ENCODE measurements at places on chromosomes 4 and X. TPM values are rescaled to one million over a fixed set of nuclear protein-coding genes. Genes with fewer than 3 reads are reported as not detected.

GRCh38 chr4:31291238-31291637, 571.1 kb downstream of the PCDH7 start:
- no peak for DNase-seq

Gene TCEAL2
- not detected for total RNA-seq

Gene SSX2
- total RNA-seq, result not detected

GRCh38 chr4:128793859-128794672, 15.4 kb upstream of the JADE1 start:
- no peak for DNase-seq

GRCh38 chrX:19743386-19743785, 144.0 kb downstream of the SH3KBP1 start:
- no peak for DNase-seq

DNA sequence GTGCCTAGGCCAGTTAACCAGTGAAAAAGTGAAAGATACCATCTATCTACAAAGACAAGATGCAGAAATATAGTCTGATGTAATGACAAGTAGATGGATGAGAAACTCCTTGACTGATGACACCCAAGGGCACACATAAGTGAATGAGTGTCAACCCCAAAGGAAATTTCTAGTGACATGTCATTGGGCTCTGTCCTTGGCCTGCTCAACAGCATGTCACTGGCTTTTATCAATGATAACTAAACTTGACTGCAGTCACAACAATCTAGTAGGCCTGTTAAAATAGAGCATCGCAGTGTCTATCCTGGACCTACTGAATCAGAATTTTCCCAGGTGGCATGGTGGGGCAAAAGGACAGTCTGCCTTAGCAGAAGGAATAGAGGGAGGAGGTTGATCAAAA, 155.8 kb downstream of the TSPAN5 start:
- DNase-seq, result no peak

DNA sequence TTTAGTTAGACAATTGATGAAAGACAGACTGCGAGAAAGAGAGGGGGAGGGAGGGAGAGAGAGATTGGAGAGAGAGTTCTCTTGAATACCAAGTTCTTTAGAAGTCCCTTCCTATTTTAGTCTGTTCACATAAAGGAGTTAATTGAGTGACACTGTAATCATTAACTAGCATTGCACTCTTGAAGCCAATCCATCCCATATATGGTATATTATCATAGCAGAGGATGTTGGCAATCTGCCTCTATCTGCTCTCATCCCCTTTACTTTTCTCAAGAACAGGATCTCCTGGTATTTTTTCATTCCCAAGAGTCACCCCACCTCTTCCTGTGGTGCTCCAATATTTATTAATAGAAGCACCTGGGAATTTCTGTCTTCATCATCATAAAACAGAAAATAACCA, 959.6 kb upstream of the NDST4 start:
- no peak for DNase-seq

DNA sequence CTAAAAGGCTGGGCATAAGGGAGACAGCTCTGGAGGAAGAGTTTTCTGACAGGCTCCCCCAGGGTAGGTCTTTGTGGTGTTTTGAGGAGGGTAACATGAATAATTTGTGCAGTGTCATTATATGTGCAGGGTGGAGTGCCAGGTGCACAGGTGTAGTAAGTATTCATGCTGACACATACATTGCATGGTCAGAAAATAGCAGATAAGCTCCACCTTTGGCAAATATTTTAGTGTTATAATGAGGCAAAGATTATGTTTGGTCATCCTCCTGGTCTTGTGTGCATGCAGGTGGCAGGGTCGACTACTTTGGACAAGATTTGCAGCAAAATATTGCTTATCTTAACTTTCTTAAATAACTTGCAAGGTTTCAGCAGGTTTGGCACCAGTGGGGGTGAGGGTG, 910.4 kb upstream of the PCDH10 start:
- DNase-seq, result no peak

Gene SMIM10L2A
- total RNA-seq, result 1.5 TPM

Gene MTNR1A
- total RNA-seq, result 0.84 TPM

- DNase-seq, result no peak
These were observed 224.1 kb downstream of the NLGN4X start for GRCh38 chrX:6004529-6004928.

DNA sequence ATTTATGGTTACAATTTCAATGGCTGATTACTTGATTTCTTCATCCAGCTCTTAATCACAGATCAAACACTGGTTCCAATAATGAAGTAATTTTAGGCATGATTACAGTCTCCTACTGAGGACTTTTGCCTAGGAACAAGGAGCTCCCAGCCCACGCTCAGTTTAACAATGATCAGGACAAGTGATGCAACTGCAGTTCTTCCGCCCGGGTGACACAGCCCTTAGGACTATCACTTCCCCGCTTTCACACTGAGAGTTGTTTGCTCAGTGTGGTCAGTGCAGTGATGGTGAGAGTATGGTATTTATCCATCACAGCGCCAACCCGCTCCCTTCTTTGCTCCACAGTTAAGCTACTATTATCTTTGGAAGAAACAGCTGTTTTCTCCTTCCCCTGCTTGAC, 203.2 kb upstream of the MBNL3 start:
- DNase-seq, result no peak

GRCh38 chrX:2468261-2469195, 32.2 kb downstream of the DHRSX start:
- DNase-seq, result no peak

DNA sequence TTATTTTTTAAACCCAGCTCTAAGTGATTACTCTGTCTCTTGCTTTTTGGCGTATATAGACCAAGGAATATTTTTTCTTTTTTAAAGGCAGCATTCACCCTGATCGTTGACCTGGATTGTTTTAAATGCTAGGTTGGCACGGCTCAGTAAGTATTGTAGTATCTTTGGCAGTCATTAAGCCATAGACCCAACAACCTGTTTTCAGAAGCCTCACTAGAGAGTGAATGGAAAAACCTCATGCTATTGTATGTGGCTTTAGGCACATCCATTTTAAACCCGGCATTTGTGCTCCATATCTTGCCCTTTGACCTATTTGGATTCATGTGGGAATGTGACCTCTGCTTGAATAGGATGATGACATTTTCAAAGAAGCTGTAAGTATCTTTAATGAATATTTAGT, 183.9 kb downstream of the SNCA start:
- DNase-seq, result no peak

DNA sequence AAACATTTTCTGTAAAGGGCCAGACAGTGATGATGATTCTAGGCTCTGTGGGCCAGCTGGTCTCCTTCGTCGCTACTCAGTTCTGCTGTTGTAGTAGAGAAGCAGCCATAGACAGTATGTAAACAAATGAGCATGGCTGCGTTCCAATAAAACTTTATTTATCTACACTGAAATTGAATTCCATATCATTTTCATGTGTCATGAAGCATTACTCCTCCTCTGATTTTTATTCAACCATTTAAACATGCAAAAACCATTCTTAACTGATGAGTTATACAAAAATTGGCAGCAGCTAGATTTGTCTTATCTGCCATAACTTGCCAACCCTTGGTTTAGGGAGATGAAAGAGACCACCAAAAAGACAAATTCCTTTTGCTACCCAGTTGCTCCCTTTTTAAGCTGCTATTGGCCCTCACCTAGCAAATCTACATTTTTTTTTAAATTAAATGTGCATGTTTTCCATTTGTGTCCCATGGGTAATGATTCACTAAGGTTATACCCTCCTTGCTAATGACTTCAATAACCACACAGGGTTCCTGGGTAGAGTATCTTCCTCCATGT, 309.9 kb downstream of the DHX15 start:
- no peak for DNase-seq

DNA sequence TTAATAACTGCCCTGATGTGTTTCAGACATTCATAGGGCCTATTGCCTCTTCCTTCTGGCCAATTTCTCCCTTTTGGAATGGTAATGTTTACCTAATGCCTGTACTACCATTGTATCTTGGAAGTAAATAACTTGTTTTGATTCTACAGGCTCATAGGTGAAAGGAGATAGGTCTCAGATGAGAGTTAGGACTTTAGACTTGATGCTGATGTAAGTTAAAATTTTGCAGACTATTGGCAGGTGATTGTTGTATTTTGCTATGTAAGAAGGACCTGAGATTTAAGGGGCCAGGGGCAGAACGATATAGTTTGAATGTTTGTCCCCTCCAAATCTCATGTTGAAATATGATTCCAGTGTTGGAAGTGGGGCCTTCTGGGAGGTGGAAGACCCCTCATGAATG, 215.5 kb downstream of the SLC39A8 start:
- no peak for DNase-seq

Gene SPANXN2
- total RNA-seq, result not detected

DNA sequence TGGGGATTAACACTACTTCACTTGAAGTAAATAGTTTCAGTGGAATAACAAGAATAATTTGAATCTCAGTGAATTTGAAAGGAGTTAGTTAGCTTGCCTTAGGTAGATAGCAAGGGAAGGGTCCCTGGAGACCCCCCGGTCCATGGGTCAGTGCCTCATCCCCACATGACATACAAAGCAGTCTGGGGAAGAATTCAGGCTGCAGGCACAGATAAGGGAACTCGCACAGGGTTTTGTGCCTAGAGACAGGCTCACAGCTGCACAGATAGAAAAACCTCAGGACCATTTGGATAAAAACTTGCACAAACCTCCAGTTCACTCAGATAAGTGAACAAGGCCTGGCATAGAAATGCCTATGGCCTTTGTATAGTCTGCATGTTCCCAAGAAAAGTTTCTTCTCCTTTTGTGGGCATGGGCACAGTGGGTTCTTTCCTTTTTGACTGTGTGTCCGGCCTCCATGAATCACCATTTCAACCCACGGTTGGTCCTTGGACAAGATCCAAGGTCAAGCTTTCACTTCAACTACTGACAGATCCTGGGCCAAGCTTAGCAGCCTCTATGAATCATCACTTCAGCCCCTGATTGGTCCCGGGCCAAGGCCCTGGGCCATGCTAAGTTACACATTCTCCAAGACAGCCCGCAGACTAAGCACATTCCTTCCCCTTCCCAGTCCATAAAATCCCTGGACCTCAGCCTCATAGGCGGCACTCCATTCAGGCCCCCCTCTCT, 108.3 kb upstream of the KLHL4 start:
- DNase-seq, result no peak

DNA sequence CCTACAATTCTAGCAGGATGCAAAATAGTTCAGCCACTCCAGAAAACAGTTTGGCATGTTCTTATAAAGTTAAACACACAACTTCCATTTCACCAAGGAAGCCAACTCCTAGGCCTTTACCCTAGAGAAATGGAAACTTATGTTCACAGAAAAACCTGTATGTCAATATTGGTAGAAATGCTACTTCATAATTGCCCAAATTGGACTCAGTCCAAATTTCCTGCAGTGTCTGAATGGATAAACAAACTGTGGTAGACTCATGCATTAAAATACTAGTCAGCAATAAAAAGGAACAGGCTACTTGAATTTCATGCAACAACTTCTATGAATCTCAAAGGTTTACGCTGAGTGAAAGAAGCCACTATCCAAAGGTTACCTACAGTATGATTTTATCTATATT, 1738.8 kb upstream of the IGFBP7 start:
- no peak for DNase-seq

- DNase-seq, result no peak
These were observed 155.5 kb downstream of the DHX15 start for GRCh38 chr4:24428850-24429249.

Gene PNMA6A
- total RNA-seq, result not detected

DNA sequence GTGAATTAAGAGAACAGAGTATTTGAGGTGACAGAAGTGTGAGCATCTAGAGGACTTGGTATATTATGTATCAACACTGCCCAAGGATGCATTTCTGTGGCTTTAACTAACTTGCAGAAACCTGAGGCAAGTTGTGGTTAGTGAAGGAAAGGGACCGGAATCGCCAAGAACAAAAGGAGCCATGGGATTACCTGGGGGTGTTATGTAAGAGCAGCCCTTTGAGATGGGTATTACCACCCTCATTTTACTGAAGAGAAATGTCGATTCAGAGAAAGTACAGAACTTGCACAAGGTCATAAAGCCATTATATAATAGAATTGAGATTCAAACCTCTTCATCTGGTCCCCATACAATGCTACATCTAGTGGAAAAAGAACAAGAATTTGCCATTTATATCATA, 14.3 kb downstream of the TENM3 start:
- DNase-seq, result no peak

GRCh38 chr4:18250564-18250963, 229.0 kb upstream of the LCORL start:
- DNase-seq, result no peak

Gene UGT2B15
- 0.17 TPM for total RNA-seq

DNA sequence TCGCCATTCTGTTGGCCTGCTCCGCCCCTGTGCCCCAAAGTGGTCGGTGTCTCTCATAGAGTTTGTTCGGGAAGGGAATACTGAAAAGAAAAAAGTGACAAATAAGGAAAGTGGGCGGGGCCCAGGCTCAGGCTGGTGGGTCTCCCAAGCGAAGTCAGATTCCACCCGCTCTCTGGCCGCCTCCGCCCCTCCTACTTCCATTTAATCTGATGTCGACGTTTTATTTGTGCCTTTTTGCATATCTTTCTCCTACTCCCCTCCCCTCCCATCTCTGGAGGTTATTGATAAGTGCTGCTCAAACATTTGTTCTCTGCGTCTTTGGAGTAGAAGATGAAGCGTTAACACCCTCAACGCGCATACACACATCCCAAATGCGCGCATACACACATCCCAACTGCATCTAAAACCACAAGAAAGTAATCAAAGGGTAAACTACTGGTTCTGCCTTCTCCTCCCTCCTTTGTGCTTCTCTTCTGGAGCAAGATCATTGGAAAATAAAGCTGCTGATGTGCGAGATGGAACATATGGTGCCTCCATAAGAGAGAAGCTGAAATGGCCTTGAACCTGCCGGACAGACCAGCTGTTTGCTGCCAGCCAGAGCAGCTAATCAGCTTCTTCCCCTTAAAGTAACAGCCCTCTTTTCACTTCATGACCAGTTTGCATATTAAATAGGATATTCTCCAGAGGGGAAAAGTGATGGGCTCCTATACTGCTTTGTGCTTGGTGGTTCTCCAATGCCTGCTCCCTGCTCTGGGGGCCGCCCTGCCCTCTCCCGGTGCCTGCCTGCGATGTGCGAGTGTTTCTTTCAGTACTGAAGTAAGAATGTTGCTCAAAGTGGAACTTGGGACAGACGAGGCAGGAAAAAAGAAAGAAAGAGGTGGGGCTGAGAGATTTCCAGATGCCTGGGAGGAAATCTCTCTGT, 3.1 kb downstream of the MAMLD1 start:
- DNase-seq, result no peak

GRCh38 chr4:86957215-86957614, 22.4 kb downstream of the AFF1 start:
- no peak for DNase-seq

GRCh38 chrX:40244980-40245379, 147.2 kb upstream of the BCOR start:
- DNase-seq, result no peak

DNA sequence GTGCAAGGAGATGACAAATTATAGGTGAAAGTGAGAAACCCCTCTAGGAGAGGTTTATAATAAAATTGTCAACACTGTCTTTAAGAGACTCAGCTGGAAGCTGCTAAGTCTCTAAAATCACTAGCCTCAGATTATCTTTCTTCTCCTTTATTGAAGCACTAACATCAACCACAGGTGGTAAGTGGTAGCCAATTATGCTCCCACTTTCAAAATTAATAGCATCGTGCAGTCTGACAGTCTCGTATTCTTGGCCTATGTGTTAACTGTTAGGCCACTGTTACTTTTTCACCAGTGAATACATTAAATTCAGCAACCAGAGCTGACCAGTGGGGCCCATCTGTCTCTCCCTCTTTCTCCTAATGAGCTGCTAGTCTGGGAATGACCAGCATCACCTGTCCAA, 674.1 kb downstream of the RAPGEF2 start:
- DNase-seq, result no peak

Data from HCT116 (cell line).